ENCODE measurements at places on chromosomes 1 and 21.

DNA sequence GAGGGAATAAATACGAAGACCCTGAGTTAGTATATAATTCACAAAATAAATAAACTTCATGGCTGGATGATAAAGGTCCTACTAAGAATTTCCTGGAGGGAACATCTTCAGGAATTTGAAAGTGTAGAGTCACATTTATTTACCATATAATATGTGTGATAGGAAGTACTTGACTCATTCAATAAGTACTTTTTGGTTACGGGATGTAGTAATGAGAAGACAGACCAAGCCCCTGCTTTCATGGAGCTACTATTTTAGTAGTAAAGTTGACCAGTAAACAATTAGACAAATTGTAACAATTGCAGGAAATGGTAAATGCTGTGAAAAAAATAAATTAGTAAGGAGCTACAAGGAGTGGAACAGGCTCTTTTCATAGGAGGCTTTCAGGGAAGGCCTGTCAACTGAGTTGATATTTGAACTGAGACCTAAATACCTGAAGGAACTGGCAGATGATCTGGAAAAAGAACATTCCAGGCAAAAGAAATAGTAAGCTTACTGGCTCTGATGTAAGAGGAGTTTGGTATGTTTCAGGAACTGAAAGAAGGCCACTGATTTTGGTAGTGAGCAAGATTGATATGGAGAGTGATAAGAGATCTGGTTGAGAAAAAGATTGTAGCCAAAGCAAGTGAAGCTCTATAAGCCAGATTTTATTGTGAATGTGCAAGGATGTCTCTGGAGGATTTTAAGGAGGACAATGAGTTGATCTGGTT, 36.2 kb downstream of the CAMSAP2 start:
- no peak for DNase-seq

- no peak for DNase-seq
These were observed 154.2 kb downstream of the ZNF326 start for GRCh38 chr1:90149101-90149500.

- no peak for DNase-seq
These were observed 301.1 kb upstream of the DPYD start for GRCh38 chr1:98221923-98222322.

DNA sequence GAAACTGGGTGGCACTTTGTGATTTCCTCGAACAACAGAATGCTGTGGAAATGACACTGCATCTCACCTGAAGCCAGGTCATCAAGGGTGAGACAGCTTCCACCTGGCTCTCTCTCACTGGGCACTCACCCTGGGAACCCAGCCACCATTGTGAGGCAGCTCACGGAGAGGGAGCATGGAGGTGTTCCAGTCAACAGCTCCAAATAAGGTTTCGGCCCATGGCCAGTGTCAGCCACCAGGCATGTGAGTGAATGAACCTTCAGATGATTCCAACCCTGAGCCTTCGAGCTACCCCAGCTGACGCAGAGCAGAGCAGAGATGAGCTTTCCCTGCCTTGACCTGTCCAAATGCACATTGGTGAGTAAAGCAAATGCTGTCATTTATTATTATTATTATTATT, 58.1 kb downstream of the SYDE2 start:
- no peak for DNase-seq

GRCh38 chr1:231636157-231636556, 9.6 kb downstream of the DISC1 start:
- no peak for DNase-seq

DNA sequence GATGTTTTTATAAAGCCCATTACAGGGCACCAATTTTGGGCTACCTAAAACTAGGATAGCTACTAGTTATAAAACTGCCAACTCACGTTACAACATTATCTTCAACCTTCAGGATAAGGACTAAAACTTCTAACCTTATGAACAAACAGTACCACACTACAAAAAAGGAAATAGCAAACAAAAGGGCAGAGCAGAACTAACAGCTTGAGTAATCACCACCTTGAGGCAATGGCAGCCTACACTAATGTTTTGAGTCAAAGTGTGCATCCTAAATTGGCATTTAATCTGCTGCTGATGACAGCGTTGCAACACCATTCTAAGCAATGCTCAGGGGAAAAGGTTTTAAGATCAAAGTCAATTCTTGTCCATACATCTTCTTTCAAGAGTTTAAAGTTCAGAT, 27.2 kb downstream of the PTP4A2 start:
- DNase-seq = no peak

- no peak for DNase-seq
These were observed 155.4 kb upstream of the KCND3 start for GRCh38 chr1:112144733-112145426.

DNA sequence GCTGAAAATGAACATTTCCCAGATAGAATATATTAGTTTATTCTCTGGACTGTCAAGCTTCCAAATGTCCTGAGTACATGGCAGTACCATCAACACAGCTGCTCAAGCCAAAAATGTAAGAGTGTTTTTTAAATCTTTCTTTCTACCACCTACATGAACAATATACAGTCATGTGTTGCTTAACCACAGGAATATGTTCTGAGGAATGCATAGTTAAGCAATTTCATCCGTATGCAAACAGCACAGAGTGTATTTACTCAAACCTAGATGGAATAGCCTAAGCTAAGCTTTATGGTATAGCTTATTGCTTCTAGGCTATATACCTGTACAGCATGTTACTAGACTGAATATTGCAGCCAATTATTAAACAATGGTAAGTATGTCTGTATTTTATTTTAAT, 561.9 kb upstream of the ADGRL4 start:
- no peak for DNase-seq

DNA sequence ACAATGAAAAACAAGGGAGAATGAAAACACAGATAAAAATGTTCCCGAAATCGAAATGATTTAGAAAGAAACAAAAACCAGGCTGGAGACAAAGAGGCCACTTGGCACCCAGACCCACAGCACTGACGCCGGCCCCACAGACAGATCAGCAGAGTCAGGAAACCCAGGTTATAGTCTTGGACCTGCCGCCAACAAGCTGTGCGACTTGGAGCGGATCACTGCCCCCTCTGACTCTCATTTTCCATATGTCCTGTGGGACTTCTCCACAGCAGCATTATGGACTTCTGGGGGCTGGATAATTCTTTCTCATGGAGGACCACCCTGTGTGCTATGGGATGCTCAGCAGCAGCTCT, 72.4 kb downstream of the MATN1 start:
- peak; percentile 45 for DNase-seq

GRCh38 chr1:241323514-241324195, 33.4 kb downstream of the RGS7 start:
- DNase-seq = peak; percentile 50

DNA sequence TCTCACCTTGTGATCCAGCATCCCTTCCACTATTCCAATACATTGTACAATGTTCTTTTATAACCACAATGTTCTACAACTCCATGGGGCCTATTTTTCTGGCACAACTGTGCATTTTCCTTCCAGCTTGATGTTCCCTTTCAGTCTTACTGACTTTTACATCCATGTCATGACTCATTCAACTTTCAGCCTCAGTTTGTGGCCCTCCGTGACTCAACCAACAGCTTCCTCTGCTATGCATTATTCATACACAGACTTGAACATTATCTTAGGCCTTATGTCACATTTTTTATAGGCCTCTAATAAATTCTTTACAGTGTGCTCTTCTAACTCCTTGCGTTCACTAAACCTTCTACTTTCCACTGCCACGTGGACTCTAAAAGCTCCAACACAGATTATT, 119.4 kb upstream of the PRMT6 start:
- DNase-seq = no peak

DNA sequence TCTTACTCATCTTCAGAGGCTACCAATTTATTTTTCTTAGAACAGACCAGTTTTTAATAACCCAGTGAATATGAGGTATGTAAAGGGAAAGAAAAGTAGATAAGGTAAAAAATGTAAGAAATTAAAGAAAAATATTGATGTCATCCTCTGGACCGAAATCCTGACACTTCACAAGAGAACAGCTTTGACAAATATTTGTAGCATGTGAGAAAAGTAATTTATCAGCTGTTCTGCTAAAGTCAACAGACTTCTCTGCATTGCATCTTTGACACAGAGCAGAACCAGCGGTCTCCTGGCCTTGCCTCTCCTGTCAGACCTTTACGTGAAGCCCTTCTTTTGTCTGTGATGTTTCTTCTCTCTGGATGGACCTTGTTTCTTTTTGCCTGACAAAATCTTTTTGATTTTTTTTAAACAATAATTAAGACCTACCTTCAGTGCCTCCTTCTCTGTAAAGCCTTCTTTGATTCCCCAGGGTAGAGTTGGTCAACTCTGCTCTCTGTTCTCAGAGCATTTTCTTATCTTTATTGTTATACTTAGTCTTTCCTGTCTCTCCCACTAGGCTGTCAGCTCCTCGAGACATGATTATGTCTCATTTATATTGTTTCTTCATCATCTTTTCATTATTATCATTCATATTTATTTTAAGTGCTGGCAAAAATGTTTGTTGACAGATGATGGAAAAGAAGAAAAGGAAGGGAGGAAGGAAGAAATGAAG, 35.4 kb downstream of the RGS4 start:
- DNase-seq = no peak

DNA sequence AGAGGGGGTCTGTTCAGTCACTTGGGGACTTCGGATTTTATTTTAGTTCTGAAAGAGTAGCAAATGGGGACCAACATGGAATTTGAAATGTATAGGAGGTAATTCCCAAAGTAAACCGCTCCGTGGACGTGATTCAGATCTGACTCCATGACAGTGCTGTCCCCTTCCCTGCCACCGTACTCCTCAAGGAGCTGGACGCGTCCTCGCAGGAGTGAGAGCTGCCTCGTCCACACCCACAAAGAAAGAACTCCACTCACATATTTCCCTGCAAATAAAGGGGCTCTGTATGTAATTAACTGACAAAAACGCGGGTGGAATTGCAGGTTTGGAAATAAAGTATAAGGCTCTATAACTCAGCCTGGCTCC, 183.6 kb downstream of the ETS2 start:
- no peak for DNase-seq

GRCh38 chr1:112396653-112397471, 848 bp downstream of the CTTNBP2NL start:
- DNase-seq = no peak

DNA sequence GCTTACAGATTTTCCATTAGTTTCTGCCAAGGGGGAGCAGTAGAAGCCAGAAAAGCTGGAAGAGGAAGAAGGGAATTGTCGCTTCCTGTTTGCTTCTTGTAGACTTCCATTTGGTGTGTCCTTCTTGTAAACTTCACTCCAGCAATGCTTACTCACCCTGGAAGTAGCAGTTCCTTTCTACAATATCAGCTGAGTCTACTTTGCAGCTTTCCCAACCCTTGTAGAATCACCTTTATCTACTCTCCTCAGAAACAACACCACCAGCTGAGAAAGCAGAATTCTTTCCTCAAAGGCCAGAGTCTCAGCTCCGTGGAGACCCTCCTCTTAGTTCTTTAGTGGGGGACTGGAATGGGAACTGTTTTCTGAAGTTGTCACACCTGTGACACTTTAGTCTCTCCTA, 1136.7 kb upstream of the TMPRSS15 start:
- no peak for DNase-seq

DNA sequence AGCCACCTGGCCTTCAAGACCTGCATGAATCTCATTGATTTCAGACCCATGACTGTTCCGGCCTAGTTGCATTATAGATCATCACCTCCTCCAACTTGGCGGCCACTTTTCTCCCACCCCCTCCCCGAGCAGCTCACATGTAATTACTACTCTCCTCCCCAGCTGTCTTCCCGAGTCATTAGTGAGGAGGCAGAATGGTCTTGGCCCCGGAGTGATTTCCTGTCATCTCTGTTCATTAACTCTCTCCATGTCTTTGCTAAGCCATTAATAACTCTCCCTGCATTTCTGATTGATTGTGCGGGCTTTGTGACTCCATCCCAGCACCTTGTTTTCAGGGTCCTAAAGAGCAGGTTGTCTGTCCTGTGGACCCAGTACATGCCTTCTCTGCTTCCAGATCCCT, 75.6 kb upstream of the CNTN2 start:
- no peak for DNase-seq

GRCh38 chr21:15775291-15775690, 45.5 kb downstream of the USP25 start:
- DNase-seq = no peak

DNA sequence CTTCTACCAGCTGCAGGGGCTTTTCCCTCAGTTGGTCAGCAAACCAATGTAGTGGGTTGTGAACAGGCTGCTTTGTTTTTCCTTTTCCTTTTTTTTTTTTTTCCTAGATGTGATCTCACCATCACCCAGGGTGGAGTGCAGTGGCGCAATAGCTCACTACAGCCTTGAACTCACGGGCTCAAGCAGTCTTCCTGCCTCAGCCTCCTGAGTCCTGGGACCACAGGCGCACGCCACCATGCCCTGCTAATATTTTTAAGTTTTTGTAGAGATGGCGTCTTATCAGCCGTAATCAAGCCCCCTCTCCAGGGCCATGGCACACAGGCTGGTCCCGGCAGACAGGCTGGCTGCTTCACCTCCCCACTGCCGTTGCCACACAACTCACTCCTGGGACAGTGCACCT, 3.4 kb upstream of the TRIM11 start:
- DNase-seq = no peak

- DNase-seq = peak; percentile 67
These were observed 2.8 kb downstream of the MYCL start for GRCh38 chr1:39898648-39899603.

DNA sequence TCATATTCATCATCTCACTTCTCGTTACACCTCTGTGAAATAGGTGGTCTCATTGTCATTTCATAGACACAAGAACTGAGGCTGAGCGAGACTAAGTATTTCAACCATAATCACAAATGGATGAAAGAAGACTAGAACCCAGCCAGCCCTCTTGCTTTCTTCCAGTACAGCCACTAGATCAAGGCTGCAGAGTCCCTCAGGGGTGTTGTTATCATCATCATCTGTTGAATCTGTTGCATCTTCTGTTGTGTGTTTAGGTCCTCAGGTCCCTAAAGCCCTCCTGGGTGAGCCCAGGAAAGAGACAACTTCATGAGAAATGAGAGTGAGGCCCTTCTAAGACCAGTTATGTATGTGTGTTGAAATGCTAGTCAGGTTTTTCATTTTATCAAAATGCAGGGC, 86.6 kb upstream of the ZNF326 start:
- no peak for DNase-seq

- peak; percentile 24 for DNase-seq
These were observed 325.0 kb downstream of the HLX start for GRCh38 chr1:221204055-221204833.

- no peak for DNase-seq
These were observed 119.8 kb downstream of the SIK1 start for GRCh38 chr21:43306911-43307676.

- DNase-seq = no peak
These were observed 25.2 kb downstream of the CDC42 start for GRCh38 chr1:22077728-22078127.

- no peak for DNase-seq
These were observed 11.3 kb downstream of the SSR2 start for GRCh38 chr1:156009404-156009803.
